CMK (cell line): ENCODE measurements at places on chromosomes 12 and 14.

DNA sequence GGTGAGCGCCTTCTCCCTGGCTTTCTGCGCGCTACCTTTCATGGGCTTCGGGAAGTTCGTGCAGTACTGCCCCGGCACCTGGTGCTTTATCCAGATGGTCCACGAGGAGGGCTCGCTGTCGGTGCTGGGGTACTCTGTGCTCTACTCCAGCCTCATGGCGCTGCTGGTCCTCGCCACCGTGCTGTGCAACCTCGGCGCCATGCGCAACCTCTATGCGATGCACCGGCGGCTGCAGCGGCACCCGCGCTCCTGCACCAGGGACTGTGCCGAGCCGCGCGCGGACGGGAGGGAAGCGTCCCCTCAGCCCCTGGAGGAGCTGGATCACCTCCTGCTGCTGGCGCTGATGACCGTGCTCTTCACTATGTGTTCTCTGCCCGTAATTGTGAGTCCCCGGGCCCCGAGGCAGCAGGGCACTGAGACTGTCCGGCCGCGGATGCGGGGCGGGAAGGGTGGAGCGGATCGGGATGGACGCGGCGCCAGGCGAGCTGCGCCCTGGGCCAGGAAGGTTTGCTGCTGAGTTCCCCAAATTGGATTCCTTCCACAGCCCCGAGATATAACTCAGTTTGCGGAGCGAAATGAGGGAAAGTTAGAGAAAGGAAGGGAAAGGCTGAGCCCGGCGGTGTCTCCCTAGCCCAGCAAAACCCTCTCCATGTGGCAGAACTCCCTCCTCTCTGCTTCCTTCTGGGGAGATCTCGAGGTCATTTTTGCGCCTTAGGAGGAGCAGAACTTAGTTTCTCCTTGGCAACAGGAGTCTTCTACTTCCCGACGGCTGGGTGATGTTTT lies 972 bp downstream of the PTGDR start:
- no peak for DNase-seq

DNA sequence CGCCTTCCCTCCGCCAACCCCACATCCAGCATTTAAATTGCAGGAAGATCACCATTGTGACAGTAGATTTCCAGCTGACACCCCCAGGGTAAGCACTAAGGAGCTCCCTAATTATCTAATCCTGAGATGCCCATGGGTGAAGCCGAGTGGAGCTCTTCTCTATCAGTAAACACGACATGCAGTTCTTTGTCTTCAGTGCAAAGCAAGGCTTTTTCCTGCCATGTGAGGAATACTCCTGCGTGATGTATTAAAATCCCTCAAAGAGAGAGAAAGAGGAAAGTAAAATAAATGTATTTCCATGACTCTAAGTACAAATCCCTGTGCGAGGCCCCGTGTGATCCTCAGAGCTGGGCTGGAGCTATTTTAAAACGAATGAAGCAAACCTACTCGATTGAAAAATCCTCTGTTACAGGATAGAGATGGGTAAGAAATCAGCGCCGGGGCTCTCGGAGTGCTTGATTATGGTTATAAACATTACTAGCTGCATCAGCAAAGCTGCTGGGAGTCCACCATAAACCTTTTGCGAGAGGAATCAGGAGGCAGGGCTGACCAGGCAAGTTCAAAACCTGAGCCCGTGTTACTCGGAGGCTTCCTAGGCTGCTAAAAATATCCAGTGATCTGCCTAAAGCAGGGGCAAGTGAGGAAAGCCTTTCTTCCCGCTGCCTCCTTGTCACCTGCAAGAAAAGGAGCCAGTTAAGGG lies 61.5 kb downstream of the MAP1LC3B2 start:
- DNase-seq = no peak

DNA sequence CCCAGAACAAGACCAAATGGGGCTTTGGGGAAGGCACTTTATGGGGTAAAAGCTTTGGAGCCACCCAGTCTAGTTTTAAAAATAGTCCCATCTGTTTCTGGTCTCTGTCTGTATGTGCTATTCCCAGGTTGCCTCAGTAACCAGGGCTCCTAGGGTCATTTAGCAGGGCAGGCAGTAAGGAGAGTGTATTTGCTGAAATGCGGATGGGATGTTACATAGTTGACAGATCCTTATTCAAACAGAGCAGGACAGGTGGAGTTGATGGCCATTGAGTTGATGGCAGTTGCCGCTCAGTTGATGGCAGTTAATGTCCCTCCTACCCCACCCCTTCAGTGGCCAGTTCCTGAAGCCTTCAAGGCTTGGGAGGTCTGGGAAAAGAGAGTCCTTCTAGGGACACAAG lies 4.6 kb downstream of the ZC3H10 start:
- no peak for DNase-seq

DNA sequence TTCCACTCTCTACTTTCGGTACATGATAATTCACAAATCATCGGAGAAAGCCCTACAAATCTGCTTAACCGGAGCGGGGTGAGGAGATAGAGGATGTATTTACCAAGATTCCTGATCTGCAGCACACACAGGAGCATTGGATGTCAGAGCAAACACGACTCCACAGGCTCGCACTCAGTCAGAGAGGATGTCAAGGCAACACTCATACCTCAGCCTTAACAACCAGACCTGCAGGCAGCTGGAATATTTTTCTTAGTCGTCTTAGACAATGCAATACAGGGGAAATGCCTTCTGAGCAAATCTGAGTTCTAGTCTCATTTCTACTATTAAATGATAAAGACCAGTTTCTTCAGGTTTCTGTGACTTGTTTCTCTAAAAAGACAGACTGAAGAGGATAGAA lies 159.3 kb upstream of the CPNE8 start:
- no peak for DNase-seq

GRCh38 chr12:59780605-59781135 lies 184.8 kb downstream of the SLC16A7 start:
- no peak for DNase-seq
